ENCODE measurements at places on chromosomes 5 and 9.

GRCh38 chr9:135692410-135692809 is 6.9 kb downstream of the SOHLH1 start:
- no peak for DNase-seq

GRCh38 chr5:60541980-60542379 is 158.0 kb downstream of the DEPDC1B start:
- DNase-seq = no peak

DNA sequence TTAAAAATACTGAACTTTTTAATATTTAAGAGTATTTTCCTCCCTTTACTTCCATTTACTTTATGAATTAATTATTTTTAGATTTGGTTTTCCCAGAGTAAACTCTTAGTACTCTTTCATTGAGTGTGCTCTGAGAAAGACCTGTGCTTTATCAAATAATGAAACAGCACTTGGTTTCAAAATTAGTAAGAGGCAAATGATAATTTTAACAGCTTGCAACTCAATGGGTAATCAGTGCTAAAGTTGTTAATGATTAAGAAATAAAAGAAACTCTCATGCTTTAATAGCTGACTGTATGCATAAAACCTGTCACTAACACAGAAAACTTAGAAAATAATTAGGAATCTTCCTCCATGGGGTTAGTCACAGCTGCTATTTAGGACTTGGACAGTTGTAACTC is 244.4 kb downstream of the RFX3 start:
- peak; percentile 2 for DNase-seq

DNA sequence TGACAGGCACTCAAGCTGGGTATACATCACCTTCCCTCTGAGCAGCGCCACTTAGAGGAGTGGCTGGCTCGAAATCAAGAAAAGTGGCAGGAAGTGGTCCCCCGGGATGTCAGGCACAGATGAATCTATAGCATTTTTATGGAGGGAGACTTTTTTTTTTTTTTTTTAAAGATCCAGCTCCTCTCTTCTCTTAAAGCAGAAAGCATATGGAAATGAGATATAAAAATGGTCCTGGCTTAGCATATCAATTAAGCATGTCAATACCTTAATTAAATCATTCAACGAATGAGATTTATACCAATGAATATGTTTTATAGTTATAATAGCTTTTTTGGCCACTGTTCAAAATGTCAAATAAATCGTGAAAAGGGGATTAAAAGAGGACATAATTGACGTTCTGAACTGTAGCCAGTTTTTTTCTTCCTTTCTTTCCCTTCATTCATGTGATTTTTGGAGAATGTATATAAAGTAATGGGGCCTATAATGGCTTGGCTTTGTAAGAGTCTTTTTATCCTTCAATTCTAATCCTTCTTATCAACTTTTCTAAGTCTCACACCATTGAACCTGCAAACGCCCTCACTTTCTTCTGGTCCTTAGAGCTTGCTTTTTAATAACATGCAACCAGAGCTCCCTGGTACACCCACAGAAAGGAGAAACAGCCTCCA is 319.2 kb upstream of the PANK3 start:
- DNase-seq = no peak

DNA sequence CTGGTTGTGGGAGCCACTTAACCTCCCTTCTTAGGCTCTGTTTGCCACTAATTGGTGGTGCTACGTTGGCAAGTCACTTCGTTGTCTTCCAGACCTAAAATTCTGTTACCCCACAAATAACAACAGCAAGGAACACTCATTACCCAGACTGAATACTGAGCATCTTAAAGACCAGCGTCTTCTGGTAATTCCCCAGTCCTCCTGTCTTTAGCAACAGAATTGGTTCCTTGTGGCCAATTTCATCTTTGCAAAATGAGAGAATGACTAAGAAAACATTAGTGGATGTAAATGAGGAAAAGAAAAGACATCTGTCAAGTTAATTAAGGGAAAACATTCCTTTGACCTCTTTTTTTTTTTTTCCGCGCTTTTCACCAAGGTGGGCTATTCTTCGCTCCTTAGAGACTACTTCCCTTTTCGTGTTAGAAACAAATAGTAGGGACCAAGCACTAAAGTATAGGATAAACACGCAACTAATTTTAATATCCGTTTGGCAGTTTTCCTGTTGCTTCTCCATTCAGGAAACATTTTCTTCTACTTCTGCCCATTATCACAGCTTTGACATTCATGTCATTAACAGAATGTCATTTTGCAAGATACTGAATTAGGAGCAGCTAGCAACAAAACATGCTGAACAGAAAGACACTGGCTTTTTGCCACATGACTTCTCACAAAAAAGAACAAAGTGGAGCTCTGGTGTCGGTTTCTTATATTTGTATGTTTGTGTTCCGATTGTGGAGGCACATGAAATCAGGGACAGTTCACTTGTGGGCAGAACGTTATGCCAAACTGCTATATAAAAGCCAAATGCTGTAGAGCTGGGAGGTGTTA is 154.2 kb downstream of the CD180 start:
- no peak for DNase-seq

- no peak for DNase-seq
These were observed 10.3 kb downstream of the LYSMD3 start for GRCh38 chr5:90519081-90519480.

- no peak for DNase-seq
These were observed 738 bp downstream of the FSTL4 start for GRCh38 chr5:133611357-133612248.
